Amniotic epithelial cell (primary cell): ENCODE measurements at places on chromosomes 6 and 20.

DNA sequence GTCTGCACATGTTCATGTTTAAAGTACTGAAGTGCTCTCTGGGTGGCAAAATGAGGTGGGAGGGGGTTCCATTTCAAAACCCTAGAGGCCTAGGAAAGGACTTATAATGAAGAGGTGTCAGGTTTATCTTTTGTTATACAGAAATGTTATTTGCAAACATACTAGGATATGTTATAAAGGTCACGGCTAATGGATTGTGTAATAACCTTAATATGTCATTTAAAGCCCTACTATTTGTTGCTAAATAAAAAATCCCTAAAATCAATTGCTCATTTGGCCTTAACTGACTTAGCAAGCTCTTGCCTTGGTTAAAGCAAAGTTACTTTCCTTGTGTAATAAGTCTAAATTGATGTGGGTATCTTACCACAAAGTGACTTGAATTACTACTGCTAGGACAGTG is 8.8 kb downstream of the NKX2-4 start:
- DNase-seq: no peak

DNA sequence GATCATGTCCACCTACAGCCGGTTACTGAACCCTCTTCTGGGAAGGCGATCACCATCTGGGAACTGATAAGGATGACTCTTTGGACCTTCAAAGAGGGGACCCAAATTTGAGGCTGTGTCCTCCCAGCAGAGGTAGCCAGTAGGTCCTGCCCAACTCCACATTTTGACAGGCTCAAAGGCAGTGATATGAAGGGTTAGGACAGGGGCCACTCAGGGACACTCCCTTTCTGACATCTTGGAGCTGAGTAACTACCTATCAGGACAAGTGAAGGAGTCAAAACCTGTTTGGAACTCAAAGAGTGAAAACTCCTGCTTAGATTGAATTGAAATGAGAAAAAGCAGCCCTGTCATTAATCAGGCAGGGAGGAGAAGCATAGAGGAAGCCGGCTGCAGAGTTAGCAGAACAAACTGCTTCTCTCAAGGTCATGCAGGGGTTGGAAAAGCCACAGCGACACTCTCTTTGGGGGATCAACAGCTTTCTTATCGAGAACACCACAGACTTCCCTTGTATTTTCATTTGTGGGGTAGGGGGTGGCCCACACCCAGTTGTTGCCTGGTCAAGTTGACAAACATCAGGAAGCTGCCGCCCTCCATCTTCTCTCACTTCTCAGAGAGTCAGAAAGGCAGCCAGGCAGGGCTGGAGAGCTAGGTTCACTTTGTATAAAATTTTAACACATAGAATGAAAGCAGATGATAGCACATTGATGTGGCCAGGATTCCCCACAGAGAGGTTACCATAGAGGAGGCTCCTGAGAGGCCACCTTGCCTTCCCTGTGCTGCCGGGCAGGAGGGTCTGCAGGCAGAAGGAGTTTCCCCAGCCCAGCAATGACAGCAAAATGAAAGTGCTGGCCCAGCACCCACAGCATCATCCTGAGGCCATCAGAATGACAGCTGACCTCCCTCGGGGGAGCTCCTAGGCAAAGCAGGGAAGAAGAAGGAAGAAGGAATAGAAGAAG is 47.6 kb downstream of the AGPAT4 start:
- peak; percentile 56 for DNase-seq

DNA sequence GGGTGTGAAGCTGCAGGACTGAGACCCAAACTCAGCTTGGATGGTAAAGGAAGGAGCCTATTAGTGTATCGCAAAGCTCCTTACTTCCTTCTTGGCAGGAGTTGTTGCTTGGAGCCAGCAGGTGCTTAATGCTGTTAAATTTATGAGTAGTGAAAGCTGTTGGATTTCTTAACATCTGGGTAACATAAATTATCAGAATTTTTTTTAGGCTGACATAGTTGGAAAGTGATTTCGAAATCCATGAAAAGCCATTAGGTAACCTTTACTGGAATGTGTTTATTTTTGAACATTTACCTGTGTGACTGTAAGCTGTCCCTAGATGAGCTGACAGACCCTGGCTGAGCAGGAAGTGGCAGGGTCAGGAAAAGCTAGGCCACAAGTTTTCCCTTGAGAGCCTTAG is 470.4 kb upstream of the SLC35B3 start:
- DNase-seq: no peak

DNA sequence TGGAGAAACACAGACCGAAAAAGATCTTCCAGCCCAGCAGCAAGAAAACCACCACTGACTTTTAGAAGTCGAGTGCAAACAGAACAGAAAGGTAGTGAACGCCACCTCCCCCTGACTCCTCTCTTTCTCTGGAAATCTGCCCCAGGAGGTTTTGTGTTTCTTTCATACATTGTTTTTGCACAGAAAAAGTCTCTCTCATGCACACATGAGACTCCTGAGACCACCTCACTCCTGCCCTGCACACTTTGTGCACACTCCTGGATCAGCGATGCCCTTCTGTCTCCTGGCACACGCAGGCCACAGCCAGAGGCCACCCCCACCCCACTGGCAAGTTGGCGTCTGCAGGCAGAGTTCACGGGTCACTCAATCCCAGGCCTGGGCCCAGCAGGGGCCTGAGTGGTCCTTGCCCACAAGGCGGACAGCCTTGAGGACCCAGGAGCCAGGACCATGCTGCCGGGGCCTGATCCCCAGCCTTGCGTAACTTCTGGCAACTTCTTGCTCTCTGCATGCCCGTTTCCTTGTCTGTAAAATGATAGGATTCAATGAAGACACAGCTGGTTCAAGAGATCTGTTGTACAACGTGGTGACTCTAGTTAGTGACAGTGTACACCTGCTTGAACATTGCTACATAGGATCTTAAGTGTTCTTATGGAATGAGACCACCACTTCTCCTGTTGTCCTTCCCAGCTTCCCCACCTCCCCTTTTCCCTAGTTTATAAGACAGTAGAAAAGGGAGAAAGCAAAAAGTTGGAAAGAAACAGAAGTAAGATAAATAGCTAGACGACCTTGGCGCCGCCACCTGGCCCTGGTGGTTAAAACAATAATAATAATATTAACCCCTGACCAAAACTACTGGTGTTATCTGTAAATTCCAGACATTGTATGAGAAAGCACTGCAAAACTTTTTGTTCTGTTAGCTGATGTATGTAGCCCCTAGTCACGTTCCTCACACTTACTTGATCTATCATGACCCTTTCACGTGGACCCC is 30.2 kb upstream of the CST7 start:
- DNase-seq: no peak

DNA sequence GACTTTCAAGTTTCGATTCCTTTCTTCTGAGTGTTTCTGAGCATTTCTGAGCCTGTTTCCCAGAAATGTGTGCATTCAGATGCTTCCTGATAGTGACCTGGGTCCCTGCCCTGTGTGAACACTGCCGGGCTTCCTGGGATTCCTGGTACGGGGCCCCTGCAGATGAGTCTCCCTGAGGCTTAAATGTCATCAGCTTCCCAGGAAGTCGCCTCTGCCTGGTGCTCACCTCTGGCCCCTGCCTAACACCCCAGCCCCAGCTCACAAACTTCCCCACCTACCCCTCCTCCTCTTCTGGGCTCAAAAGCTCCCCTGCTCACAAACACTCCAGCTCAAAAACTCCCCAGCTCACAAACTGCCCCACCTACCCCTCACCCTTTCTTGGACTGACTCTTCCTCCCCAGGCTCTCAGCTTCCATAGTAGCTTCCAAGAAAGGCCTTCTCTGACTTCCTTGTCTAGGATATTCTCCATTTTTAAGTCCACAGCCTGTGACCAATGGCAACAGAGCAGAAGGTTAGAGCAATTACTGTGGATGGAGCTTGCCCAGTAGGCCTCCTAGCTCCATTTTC is 42.0 kb downstream of the TGM2 start:
- peak; percentile 80 for DNase-seq

DNA sequence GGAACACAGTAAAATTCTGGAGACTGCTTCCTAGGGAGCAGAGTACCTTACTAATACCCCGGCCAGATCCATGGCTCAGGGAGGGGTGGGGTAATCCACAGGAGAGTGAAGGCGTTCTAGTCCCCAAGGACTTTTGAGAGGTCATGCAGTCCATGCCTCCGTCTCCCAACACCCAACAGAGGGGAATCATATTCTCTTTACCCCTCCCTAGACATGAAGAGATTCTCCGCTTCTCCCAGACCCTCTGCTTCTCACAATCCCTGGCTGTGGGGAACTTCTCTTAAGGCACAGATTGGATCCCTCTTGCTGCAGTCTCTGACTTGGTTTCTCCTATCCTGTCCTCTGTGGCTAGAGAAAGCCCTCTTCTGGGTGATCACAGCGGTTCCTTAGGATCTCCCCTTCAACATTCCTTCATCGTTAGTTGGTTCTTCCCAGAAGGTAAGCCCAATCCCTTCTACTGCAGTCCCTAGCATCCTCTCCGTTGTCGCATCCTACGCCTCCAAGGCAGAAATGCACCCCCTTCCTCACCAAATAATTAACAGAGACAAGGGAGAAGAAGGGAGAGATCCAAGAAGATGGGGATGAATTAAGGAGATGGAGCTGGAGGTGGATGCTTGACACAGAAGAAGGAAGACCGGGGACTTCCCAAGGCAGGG is 562 bp downstream of the GGT7 start:
- DNase-seq: no peak

DNA sequence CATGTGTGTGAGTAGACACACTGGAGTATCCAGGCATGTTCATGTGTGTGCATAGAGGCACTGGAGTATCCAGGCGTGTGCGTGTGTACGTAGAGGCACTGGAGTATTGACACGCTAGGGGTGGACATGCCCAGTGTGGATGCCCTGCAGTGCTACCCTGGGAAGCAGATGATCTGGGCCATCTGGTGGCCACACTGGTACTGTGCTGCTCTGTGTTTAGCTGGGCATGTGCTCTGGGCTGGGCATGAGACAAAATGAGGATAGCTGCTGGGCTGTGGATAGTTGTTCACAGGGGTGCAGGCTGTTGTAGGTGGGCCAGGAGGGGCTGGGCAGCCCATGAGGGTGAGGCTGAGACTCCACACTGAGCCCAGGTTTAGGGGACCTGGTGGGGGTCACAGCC is 24.0 kb upstream of the NPBWR2 start:
- DNase-seq: no peak

DNA sequence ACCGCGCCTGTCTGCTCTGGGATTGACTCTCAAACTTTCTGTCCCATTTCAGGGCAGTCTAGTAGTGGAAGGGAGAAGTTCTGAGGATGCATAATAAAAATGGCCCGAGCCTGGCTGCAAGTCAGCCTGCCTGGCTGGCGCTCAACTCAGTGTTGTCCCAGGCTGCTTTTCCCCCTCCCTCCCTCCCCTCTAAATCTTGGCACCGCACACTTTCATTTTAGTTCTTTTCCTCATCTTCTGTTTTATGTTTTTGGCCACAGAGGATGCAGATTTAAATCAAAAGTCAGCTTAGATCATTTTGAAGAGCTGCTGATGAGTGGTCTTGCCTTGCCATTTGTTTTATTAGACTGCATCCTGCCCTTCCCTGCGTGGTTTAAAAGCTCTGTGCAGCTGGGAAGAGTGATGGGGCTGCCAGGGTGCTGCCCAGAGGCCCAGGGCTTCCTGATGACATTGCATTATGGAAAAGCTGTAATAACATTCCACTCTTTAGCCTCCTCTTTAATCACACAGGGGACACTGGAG is 6.5 kb upstream of the UQCC2 start:
- no peak for DNase-seq

DNA sequence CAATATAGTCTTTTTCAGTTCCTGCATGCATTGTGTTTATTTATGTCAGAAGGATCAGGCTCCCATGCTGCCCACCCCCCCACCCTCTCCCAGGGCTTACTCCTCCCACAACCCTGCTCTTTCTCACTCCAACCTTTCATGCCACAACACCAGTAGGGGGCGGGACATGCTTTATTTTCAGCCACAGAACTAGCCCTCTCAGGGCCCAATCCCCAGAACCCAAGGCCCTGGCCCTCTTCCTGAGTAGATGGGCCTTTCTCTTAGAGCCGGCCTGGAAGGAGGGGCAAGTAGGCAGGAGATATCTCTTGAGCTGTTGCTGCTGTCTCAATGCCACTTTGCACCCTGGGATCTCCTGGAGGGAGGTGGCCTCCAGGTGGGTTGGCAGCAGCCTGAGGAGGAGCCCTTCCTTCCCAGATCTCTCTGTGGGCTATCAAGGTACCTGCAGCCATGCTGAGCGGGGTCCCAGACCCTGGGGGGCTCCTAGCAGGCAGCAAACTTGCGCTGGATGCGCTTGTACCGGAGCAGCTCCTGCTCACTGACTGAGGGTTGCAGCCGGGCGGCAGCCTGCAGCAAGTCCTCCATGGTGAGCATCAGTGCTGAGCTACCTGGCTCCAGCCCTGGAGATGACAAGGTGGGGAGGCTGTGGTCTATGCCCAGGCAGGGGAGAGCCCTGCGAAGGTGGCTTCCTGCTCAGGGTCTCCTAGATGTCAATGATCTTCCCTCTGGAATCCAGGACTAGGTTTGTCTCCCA is 3.5 kb downstream of the GNMT start:
- DNase-seq: peak; percentile 65

DNA sequence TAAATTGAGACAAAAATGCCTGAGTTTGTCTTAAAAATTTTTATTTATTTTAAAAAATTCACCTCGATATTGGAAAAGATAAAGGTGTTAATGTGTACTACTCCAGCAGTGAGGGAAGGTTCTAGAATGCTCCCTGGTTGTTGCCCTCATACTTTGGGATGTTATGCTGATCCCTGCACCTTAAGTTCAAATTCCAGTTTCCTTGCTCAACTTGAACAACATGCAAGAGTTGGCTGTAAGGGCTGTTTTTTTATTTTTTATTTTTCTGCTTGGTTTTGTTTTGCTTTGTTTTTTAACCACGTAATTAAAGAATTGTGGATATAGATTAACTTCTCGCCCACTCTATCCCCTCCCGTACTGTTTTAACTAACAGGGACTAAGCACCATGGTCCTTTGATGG is 158.7 kb upstream of the CITED2 start:
- peak; percentile 75 for DNase-seq

DNA sequence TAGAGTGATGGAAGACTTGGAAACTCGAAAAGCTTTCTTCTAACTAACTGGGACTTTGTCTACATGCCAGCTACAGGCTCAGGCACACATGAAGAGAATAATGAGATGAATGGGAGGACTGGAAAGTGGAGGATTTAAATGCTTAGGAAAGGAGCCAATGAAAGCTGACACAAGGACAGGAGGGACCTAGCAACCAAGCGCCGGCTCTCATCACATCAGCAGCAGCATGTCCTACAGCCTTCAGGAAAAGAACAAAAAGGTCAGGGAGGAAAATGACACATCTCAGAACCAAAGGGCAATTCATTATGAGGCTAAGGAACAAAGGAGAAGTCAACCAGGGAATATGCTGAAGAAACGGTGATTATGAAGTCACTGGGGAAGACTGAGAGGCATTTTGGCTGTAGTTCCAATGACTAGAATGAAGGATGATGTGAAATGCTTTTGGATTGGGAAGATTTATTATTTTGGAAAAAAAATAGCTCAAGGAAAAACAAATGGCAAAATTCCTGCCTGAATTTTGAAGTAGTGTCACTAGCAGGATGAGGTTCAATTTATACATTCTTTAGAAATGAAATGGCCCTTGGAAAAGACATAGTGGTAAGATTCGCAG is 5.7 kb downstream of the BACH2 start:
- DNase-seq: no peak

- DNase-seq: no peak
Measured at GRCh38 chr6:35370785-35371493, 28.6 kb downstream of the PPARD start.

GRCh38 chr6:47788498-47788884 is 6.7 kb downstream of the OPN5 start:
- no peak for DNase-seq
